ENCODE measurements at places on chromosomes 7 and 10.
A peak's percentile ranks its signal among the peaks of the same experiment; 100 is the strongest.

- DNase-seq = no peak
These were observed 393.7 kb downstream of the GPAM start for GRCh38 chr10:111789821-111790220.

DNA sequence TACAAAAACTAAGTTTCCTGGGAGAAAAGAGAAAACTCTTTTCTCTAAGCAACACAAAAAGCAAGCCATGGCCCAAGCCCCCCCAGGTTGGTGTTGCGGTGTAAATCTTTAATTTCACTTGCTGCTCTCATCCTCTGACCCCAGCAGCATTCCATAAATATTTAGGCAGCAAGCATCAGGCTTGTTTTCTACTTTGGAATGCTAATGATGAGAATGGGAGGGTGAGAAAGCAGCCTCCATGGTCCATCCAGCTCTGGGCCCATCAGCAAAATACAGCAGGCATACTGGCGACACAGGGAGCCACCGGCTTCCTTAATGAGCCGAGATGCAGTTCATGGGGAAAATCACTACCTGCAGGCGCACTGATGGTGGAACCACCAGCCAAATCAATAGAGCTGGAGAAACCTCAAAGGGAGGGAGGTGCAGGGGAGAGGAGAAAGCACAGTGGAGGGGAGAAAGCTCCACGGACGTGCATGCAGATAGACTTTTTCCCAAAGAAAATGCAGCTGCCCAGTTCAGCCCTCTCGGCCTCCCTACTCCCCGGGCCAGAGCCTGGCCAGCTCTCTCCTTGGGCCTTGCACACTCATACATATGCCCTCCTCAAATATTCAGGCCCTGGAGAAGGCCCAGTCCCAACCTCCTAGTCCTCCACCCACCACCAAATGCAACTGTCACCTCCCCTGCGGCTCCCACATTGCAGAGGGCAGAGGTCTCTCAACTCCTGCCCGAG, 131.9 kb downstream of the GRID1 start:
- no peak for DNase-seq

- no peak for DNase-seq
These were observed 498.3 kb downstream of the CCSER2 start for GRCh38 chr10:84826704-84827103.

GRCh38 chr7:103989785-103990767, 618 bp upstream of the RELN start:
- no peak for DNase-seq

- DNase-seq = no peak
These were observed 379.6 kb downstream of the ARL4A start for GRCh38 chr7:13067036-13067435.

GRCh38 chr7:36439624-36440023, 50.0 kb downstream of the ANLN start:
- no peak for DNase-seq

DNA sequence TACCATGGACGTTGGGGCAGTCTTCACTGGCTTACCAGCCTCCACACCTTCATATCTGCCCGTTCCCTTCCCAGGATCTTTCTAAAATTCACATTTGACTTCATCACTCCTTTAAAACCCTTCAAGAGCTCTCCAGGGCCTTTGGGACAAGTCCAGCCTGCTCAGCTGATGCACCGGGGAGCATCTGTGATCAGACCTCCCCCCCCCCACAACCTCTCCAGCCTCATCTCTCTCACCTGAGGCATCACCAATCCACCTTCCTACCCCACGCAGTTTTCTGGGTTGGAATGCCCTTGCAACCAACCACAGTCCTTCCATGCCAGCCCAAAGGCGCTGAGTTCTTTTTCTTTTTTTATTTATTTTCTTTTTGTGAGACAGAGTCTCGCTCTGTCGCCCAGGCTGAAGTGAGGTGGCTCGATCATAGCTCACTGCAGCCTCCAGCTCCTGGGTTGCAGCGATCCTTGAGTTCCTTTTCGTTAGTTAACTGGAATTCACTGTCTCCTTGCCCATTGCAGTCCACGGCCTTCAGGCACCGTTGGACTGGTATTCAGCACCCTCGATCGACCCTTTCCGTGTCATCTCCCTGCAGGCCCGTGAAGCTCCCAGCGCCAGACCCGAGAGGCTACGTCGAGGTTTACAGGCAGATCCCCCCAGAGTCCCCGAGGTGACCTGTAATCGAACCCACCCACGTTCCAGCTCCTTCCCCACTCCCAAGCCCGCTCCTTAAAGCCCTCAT, 654 bp downstream of the ALKBH4 start:
- DNase-seq = no peak

- DNase-seq = no peak
These were observed 52.9 kb downstream of the DNAJC12 start for GRCh38 chr10:67785098-67785497.

DNA sequence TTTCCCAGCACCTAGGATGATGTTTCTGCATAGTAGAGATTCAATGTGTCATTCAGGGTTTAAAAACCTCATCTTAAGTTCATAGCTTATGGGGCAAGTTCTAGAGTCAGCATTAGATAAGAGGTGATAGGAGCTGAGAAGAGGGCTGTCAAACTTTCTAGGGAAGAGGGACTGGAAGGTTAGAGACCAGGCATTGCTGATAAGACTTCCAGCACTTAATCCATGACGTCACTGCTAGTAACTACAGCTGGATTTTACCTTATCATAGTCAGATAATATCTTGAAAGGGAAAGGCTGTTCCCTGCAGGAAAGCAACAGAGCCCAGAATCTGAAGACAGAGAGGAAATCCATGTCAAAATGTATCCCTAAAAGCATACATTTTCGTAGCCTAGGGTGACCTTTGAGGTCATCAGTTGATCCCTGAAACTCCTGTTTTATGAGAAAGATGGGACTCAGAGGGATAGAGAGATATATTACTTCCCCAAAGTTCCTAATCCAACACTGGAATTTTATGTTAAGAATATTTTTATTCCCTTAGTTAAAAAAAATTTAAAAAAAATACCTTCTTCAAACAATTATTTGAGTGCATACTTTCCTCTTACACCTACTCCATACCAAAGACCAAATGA, 3.3 kb upstream of the CPED1 start:
- no peak for DNase-seq

DNA sequence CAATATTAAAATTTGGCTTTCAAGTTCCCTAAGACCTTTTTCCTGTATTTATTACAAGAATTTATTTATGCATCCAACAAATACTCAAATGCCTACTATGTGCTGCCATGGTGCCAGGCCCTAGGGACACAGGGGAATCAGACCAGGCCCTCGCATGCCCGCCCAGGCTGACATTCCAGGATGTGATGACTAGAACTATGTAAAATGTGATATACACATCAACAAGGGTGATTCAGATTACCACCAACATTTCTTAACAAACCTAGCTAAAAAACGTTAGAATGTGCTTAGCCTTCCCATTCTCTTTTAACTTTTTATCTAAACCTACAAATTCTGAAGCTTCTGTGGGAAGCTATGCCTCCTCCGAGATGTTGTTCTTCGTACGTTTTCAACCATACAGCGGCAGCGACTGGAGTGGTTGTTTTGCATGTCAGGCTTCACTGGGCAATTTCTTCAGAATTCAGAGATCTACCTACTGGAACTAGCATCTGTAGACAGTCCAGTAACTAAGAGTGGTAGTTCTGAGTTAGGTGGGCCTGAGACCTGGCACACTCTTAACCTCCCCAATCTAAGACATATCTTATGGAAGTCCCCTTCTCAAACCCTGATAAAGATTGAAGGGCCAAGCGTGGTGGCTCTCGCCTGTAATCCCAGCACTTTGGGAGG, 22.1 kb downstream of the GNA12 start:
- peak; percentile 80 for DNase-seq

GRCh38 chr10:110758898-110759297, 112.8 kb upstream of the PDCD4 start:
- peak; percentile 50 for DNase-seq

DNA sequence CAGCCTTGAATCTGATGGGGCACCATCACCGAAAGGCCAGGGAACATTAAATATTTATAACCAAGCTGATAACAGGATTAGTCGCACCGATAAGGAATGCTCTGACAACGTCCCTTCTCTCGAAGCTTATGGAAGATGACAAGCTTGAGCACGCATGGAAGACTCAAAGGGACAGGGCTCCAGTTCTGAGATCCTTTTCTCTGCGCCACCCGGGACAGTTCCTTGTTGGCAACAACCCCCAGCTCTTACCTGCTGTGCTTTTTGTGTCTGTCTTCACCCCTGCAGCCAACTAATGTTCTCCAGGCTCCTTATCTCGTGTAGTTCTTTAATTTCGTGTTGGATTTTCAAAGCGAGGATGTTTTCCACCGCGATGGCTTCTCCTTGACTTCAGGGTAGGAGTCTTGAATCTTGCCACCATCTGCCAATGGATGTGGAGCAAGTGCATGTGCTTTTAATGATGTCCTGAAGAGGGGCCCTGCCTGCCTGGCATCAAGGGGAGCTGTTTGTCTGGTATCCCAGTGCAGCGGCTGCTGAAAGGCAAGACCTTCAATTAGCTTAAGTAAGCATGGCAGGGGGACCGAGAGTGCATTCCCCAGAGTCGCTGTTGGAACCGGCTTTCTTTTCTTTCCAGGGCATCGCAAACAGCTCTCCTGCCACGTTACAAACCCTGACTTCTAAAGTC, 354 bp upstream of the FERD3L start:
- no peak for DNase-seq

DNA sequence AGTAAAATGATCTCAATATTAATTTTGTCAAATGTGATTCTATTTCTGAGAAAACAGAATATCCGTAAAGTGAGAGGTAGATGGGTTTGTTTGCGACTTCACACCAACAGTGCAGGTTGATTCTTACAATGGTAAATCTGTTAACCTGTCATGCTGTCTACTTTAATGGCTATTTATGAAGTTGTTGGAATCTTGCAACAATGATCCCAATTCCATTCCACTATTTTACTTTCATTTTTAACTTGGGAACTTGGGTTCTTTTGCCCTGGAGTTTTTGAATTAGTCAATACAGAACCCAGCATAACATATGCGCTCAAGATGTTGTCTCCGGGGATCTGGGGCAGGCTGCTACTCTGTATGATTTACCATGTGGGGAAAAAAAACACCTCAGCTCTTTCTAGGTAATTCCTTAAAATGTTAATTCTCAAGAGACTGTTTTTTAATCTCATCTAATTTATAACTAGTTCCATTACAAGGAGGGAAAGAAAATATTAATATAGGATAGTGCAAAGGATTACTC, 1.2 kb downstream of the LGI1 start:
- no peak for DNase-seq

DNA sequence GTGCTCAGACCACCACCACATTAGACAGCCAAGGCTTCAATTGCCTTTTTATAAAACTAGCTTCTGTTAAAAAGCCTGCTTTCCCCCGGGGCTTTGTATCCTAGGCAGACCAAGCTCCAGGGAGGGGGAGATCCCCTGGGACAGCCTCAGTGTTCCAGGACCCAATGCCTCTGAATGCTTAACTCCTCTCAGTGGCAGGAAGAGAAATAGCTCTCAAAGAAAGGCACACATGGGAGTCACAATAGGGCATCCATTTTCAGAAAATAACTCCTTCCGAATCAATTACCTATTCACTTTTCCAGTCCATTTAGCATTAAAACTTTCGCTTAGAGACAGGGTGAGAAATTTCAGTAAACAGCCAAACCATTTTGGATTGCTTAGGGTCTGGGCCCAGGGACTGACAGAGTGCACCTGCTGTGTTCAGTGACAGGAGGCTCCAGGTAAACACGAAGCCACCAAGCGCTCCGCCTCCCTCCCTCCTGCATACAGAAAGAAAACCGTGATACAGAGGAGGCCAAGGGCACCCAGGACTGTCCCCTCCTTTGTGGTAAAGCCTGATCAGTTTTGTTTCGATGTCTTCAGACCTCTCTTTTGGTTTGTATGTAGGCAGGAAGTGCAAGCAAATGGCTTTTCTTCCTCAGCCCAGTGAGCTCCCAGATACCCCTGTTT, 599.7 kb downstream of the KCNMA1 start:
- no peak for DNase-seq

DNA sequence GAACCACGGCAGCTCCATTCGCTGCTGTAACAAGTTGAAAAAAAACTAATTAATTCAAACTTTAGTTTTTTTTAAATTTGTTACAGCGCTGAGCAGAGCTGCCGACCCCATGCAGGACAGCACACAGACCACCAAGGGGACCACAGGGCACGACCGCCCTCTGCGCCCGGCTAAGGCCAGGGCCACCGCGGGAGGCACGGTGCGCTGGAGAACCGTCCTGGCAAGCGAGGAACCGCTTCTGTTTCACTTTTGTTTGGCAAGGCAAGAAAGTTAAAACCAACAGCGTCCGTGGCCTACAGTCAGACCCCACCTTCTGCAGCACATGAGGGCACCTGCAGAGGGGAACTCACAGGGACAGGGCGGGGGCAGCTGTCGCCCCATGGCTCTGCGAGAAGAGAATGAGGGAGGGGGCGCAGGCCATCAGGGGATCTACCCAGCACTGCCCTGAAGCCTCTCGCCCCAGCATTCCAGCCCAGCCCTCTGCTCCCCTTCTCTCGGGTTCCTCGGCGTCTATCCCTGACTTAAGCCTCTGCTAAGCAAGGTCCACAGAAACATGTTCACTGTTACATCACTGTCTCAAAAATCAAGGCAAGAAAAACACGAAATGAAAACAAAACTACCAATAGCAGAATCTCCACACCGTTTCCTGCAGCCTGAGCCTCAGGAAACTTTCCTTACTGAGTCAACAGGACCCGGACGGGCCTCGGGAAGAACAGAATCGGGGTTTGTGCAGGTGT, 204.4 kb downstream of the DIP2C start:
- no peak for DNase-seq

- DNase-seq = no peak
These were observed 10.3 kb upstream of the CALML5 start for GRCh38 chr10:5509691-5510090.

DNA sequence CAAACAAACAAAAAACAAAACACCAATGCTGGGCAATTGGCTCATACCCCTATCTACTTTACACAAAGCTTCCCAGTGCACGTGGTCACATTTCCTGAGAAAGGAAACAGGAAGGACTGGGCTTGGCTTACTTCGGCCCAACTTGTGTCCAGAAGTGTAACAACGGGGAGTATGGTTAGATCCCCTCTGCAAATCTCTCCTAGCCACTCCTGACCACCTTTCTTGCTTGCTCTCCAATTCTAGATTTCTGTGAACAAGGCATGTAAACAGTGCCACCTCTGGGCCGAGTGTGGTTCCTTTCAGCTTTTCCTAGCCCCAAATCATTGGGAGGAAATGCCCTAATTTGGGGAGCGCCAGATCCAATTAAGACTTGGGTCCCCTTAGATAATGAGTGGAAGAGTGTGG, 21.0 kb upstream of the FRAT2 start:
- no peak for DNase-seq

DNA sequence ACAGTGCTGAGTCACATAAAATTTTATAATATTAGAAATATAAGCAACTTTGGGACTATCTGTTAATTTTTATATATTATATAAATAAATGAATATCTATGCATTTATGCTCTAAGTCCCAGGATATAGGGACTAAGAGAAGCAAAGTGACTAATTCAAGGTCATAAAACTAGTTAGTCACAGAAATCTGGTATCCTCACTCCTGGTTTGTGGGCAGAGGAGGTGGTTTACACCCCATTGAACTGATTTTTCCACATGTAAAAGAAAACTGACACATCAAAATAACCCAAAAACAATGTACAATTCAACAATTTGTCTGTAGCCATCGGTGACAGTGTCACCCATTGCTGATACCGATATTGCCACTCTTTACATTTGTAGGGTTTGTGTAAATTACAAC, 3.0 kb downstream of the PCLO start:
- no peak for DNase-seq

- DNase-seq = no peak
These were observed 14.4 kb downstream of the SPOCK2 start for GRCh38 chr10:72073708-72074573.
